Adipocyte (in vitro differentiated cells): ENCODE measurements at places on chromosomes 3 and 15.

- no peak for DNase-seq
These were observed 287.8 kb downstream of the XXYLT1 start for GRCh38 chr3:194983121-194983520.

DNA sequence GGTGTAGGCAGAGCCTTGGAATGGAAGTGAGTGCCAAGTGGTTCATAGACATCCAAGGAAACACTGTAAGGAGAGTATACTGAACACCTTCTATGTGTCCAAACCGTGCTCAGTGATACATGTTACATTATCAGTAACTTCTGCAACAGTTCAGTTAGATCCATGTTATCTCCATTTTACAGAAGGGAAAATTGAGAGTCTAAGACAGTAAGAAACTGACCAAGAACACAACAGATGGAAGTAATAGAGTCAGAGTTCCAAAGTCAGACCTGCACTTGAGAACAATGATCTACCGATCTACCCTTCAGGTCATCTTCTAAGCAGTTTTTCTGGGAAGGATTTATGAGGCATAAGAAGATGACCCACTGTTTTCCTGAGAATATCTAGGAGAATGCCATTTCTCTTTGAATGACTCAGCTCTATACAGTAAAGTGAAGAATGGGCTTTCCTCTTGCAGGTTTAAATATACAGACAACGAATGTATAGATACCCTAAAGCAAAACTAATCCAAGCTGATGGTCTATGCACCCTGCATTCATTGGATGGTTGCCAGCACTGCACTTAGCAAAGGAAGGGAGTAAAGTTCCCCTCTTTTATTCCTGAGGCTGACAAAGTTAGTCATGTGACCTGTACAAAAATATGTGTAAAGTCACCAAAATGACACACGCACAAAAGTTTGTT lies 604.1 kb upstream of the MDFIC2 start:
- peak; percentile 4 for DNase-seq

DNA sequence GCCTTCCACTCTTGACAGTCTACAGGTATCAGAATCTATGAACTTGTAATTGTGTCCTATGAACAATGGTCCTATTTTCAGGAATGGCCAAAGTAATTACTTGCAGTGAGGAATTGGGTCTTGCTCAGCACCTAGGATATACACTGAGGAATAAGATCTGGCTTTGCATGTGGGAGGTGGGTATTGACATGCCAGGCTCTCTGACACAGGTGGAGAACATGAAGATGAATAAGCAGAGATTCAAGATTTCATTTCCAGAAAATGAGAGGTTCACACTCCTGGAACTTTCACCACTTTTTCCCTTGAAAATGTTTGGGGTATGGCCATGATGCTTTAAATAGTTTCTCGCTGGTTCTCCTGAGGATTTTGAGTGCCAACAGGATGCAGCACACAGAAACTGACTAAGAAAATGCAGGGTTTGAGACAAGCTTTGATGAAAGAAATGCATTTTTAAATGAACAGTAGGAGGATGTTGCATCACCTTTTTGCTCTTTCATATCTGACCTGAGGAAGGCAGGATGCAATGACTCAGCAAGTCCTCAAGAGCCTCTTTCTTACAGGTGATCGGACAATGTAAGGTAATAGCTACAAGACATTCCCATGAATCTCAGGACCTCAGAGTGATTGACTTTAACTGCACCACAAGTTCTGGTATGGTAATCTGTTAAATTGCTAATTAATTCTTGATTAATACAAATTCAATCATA lies 3.7 kb downstream of the HRG start:
- DNase-seq = no peak

- DNase-seq = no peak
These were observed 8.4 kb upstream of the EHD4 start for GRCh38 chr15:41980654-41981323.

GRCh38 chr3:14401692-14402303 lies 608 bp upstream of the SLC6A6 start:
- DNase-seq = no peak

DNA sequence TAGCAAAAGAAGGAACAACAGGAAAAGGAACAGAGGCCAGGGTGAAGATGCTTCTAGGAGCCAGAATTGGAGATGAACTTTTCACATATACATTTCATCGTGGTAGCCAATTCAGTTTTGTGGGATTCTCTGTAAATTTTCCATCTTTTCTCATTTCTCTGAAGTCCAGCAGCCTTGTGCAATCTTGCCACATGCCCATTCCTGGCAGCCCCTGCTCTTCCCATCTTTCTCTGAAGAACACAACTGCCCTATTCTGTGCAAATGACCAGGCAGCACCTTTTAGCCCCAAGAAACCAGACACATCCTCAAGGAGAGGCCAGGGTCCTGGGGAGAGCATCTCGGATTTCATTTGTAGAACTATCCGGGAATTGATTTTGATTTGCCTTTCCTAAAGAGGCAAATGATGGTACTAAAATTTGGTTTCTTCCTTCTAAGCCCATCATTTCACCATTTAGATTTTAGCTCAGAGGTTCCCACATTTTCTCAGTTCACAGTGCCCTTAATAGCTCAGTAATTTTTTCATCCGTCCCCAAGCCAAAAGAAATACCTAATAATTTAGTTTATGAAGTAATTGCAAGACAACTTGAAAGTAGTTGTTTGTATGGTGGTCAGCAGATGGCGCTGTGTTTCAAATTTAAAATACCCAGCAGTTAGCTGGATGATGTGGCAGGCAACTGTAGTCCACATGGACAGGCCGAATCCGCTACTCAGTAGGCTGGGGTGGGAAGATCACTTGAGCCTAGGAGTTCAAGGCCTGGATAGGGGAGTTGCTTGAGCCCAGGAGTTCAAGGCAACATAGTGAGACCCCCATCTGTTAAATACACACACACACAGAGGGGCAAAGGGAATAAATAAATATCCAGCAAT lies 61.3 kb upstream of the ACKR4 start:
- peak; percentile 89 for DNase-seq

- DNase-seq = peak; percentile 88
These were observed 588.3 kb upstream of the NAALADL2 start for GRCh38 chr3:174270841-174271240.

GRCh38 chr15:52124270-52124880 lies 11.8 kb upstream of the BCL2L10 start:
- DNase-seq = peak; percentile 30

- peak; percentile 50 for DNase-seq
These were observed 79.2 kb upstream of the CCNL1 start for GRCh38 chr3:157239082-157239704.

DNA sequence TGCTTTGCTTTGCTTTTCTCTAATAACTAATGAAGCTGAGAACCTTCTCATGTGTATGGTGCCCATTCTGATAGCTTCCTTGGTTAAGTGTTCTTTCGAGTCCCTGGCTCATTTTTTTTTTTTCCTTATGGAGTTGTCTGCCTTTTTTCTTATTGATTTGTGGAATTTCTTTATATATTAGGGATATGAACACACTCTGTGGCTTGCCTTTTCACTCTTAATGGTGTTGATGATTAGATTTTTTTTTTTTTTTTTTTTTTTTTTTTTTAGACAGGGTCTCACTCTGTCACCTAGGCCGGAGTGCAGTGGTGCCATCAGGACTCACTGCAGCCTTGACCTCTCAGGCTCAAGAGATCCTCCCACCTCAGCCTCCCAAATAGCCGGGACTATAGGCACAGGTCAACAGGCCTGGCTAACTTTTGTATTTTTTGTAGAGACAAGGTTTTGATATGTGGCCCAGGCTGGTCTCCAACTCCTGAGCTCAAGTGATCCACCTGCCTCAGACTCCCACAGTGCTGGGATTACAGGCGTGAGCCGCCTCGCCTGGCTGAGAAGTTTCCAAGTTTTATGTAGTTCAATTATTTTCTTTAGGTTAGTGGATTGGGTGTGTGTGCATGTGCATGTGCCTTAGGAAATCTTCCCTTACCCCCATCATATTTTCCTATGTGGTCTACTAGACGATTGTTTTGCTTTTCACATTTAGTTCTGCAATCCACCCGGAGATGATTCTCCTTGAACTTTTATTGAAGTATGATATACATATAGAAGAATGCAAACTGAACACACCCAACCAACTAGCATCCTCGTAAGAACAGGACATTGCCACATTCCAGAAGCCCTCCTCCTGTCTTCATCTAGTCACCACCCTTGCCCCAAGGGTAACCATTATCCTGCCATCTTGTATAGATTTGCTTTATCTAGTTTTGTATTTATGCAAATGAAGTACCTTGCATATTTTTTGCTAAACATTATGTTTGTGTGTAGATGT lies 1.7 kb upstream of the SNRPA1 start:
- peak; percentile 50 for DNase-seq

- DNase-seq = peak; percentile 92
These were observed 305.9 kb downstream of the CACNA2D3 start for GRCh38 chr3:54427941-54428871.

GRCh38 chr15:67042551-67043142 lies 22.8 kb upstream of the SMAD3 start:
- DNase-seq = no peak

- no peak for DNase-seq
These were observed 11.4 kb upstream of the CAND2 start for GRCh38 chr3:12785096-12785495.

DNA sequence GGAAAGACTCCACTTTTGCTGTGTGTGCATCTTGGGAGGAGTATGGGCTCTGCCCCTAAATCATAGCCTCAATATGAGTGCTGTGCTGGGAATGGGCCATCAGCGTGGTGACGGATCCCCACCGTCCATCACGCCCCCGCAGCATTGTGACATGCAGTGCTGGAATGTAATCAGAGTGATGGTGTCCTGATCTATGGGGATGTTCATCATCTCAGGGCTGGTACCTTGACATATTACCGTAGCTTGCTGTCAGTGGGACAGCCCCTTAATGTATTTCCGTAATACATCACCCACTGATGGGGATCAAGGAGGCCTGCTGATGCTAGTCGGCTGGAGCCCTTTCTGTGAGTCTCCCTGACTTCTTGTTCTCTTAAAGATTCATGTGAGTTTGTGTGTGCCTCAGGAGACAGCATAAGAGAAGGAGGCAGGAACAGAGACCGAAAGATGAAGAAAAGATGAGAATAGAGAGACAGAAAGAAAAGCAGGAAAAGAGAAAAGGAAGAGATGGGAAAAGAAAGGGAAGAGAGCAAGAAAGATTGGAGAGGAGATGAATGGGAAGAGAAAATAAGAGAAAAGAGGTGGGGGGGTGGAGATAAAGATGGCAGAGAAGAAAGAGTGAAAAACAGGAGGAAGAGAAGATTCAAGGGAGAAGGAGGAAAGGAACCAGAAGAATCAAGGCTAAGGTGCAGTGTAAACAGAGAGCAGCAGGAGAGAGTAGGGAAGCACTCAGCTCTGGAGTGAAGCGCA lies 183.7 kb downstream of the RPLP1 start:
- no peak for DNase-seq

GRCh38 chr15:44243829-44244228 lies 44.7 kb upstream of the GOLM2 start:
- DNase-seq = no peak

DNA sequence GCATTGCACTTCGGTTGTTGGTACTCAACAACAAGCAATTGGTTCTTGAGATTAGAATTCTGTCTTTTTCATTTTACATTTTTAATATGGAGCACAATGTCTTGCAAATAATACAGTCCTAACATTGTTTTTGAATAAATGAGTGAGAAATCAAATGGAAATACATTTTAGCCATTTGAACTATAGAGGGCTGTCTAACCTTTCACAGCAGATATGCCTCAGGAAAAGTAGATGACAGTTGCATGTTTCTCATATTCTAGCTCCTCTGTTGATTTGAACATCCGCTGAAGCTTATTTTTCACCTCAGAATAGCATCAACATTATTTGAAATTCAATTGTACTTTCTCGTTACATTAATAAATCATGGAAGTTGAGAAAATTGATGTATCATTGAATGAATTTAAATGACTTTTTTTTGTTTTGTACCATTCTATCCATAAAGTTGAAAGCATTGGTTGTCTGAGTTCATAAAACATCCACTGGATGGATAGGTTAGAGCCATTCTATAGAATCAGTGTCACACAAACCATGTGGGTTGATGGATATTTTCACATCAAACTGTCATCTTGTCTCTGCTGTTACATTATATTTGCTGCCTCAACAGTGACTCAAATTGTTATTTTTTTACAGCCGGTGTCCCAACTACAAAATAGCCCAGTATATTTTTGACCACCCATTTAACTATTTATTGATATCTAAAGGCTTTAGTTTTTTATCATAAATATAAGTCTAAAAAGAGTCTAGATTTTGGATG lies 928.3 kb downstream of the NSUN3 start:
- DNase-seq = no peak

DNA sequence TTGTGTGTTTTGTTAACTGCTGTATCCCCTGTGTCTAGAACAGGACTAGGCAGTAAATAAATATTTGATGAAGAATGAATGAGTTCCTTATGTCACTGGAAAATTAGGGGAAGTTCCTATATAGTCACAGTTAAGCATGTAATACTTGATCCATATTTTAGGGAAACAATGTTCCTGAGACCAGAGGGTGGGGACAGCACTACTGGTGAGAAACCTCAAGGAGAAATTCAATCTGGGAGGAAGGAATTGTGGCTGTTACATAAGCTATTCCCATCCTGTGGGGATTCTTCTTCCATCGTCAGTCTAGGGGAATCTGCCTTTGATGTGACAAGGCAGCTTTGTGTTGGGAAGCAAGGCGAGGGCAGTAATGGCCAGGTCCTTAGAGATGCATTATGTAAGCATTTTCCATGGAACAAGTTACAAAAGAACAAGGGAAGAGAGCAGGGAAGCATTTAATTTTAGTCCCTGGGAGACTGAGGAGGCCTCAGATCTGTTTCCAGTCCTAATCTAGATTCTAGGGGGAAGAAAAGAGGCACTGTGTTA lies 219.3 kb upstream of the TTC14 start:
- DNase-seq = no peak

- no peak for DNase-seq
These were observed 73.2 kb upstream of the DLG1 start for GRCh38 chr3:197371591-197372046.

DNA sequence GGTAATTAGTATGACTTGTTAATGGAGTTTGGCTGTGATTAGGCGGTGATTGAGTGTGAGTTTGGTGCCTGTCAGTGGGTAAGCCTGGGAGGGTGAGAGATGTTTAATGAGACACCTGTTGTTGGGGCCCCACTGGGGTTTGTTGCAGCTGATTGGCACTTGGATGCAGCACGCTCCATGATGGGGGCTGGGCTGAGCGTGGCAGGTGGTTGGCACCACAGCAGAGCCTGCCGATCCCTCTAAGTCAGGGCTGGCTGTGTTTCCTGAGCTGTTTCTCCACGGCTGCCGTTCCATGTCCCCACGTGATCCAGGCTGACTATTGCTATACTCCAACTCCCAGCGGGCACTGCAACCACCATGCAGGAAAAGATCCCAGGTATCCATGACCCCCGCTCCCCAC lies 93.5 kb upstream of the ARRDC4 start:
- DNase-seq = no peak
